ENCODE measurements at places on chromosomes 13 and 19.

DNA sequence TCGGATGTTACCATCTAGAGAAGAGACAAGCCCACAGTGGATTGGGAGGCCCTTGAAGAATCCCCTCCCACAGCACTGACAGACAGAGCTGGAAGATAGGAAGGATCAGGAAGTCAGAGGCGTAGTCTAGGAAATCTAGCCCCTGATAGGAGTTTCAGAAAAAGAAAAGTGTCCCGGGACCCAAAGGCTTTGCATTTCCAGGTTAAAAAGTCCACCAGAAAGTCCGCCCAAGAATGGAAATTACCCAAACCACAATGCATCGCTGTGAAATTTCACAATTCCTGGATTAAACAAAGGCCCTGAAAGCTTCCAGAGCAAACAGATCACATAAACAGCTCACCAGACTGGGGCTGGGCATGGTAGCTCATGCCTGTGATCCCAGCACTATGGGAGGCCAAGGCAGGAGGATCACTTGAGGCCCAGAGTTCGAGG lies 146.9 kb downstream of the KDM4B start:
- no peak for DNase-seq

DNA sequence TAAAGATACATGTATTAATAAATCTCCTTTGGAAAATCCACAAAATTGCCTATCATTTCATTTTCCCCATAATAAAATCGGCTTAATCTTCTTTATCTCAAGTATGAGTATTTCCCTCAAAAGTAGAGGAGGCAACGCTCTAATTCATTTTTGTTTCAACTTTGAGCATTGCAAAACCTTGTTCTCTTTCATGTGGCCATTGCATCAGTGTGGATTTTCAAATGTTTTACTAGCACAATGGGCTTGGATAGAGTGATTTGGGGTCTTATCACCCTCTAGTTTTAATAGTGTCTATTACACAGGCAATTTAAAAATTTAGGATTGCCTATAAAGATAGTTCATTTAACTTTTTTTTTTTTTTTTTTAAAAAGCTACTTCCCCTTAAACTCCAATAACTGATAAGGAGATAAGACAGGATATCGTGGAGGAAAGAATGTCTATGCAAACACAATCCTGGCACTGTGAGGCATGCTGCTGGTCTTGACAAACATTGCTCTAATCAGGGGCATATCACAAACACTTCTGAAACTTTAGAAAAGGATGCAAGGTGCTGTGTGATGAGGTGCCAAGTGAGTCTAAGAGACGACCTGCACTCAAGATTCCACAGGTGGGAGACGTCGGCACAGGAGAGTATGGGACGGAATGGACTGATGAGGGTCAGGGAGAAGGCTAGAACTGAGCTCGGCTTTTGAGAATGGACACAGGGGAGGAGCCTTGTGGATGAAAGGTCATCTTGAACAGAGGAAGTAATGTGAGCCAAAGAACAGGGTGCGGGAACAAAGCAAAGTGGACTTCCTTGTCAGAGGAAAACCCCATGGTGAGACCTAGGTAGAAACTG lies 199.7 kb downstream of the IRS2 start:
- DNase-seq: no peak

- no peak for DNase-seq
Observed at GRCh38 chr13:44263751-44264620, 109.6 kb upstream of the SERP2 start.

GRCh38 chr19:57282011-57282643 lies 1.8 kb downstream of the ZNF460 start:
- no peak for DNase-seq

GRCh38 chr19:34179066-34179465 lies 6.8 kb downstream of the LSM14A start:
- DNase-seq: no peak

GRCh38 chr19:43467730-43468129 lies 2.3 kb upstream of the LYPD3 start:
- no peak for DNase-seq

Data from NK-92 treated with Interleukin-12 subunit alpha and Interleukin-12 subunit beta, amount 100 ng/mL, for 24 hours (cell line).